ENCODE measurements at places on chromosomes 5 and 9. TPM values are rescaled to one million over a fixed set of nuclear protein-coding genes. Genes with fewer than 3 reads are reported as not detected.

- H3K27me3 ChIP-seq: no peaks in the 10 kb centered on the region
- no peak for DNase-seq
- peaks cover 22% of the 10 kb centered on the region for H3K4me1 ChIP-seq
- H3K4me3 ChIP-seq: no peak overlapping the region
- no peak overlapping the region for H3K27ac ChIP-seq
- no peaks in the 10 kb centered on the region for H3K36me3 ChIP-seq
Observed at GRCh38 chr9:130140706-130141105, 31.5 kb upstream of the NCS1 start.

DNA sequence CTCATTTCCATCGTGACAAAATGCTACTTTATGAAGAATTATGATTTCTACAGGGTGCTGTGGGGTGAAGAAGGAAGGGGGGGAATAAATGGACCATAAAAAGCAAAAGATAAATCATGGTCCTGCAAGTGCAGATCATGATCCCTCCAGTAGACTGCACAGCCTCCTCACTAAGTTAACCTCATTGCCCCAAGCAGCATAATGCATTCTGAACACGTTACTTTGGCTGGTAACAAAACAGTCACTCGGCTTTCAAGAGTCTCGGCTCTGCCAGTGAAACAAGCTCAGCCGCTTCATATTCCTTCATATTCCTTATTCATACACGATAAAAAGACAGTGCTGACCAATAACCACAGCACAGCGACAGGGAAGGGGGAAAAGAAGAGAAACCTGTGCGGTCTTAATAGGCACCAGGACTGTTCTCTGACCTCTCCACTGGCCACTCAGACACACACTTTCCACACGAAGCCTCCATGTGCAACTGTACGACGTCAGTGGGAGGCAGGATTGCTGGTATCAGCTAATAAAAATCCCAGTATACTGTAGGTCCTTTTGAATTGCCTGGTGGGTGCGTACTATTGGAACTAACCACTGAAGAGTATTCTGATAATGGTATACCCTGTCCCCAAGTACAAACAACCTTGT, 60.5 kb downstream of the ANKH start:
- peak overlapping the region; percentile 2 for H3K27ac ChIP-seq
- no peak for DNase-seq
- no peak overlapping the region for H3K4me3 ChIP-seq
- no peaks in the 10 kb centered on the region for H3K36me3 ChIP-seq

Gene IRX2
- total RNA-seq: not detected

- no peaks in the 10 kb centered on the region for H3K36me3 ChIP-seq
- DNase-seq: peak; percentile 13
- H3K27me3 ChIP-seq: no peaks in the 10 kb centered on the region
- H3K4me1 ChIP-seq: no peaks in the 10 kb centered on the region
- no peak overlapping the region for H3K27ac ChIP-seq
Observed at GRCh38 chr5:20974426-20974825, 986.4 kb upstream of the CDH18 start.

All from CD4-positive, alpha-beta memory T cell (primary cell).